Muscle of back (tissue), 13 donors: ENCODE measurements at places on chromosomes 4 and X. TPM values are rescaled to one million over a fixed set of nuclear protein-coding genes. Genes with fewer than 3 reads are reported as not detected.

DNA sequence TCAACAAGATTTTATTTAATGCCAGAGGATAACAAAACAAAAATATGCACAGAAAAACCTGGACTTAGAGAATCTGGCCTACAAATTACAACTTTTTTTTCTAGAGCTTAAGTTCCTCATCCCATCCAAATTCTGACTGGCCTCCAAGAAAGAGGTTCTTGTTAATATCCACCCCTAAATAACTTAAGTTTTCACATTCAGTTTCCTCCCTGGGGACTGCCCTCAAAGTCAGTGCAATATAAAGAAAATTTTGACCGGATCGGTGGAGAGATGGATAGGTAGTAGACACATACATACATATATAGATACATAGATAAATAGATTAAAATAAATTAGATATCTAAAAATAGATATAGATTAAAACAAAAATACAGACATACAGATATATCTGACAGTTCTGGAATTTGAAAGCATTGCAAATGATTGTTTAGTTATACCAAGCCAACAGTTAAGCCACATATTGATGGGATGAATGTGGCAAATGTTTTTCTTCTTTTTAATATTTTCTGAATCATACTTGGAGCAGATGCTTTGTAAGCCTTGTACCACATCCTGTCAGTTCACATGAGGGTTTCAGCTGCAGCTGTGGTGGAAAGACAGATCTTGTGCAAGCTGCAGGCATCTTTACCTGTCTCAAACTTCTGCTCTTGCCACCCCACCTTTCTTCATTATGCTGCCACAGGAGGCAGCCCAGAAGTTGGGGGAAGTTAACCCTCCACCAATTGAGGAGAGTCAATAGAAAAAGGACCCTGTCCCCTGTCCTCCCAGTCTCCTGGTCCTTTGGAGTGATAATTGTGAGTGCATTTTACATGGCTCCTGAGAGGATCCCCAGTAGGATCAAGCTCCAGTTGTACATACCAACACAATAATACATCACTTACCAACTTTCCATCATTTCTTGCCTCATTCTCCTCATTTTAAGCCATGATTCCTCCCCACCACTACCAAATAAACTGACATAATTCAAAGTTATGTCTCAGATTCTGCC, 58.5 kb upstream of the PRDM8 start:
- no peak for DNase-seq

DNA sequence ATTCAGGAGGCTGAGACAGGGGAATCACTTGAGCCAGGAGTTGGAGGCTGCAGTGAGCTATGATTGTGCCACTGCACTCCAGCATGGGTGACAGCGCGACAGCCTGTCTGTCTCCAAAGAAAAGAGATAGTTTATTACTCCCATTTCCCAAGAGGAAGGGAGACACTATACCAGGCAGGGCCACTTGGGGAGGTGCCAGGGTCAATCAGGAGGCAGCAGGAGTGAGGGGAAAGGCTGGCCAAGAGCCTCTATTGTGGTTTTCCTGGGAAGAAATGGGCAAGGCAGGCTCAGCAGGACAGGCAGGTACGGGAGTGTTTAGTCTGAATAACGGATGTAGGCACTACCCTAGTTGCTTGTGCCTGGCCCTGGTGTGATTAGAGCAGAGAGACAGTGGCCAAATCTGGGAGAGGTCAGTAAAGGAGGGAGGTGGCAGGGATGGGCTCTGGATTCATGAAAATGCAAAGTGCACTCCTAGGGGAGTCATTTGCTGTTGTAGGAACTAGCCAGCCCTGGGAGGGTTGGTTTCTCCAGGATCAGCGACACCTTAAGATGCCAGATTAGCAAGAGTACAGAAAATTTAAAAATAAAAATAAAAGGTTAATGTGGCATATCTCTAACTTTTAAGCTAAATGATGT, 20.2 kb upstream of the CDKN2AIP start:
- no peak for DNase-seq

GRCh38 chrX:124820738-124821137, 474.4 kb downstream of the SH2D1A start:
- DNase-seq: no peak

Gene TRAPPC2
- polyA plus RNA-seq: 14.7 TPM
